ENCODE measurements at places on chromosomes 4 and X.

- no peak for ATAC-seq
Measured at GRCh38 chr4:38967260-38968095, 64.7 kb downstream of the TMEM156 start.

- no peak for ATAC-seq
Measured at GRCh38 chr4:152771741-152772533, 7.6 kb downstream of the TIGD4 start.

DNA sequence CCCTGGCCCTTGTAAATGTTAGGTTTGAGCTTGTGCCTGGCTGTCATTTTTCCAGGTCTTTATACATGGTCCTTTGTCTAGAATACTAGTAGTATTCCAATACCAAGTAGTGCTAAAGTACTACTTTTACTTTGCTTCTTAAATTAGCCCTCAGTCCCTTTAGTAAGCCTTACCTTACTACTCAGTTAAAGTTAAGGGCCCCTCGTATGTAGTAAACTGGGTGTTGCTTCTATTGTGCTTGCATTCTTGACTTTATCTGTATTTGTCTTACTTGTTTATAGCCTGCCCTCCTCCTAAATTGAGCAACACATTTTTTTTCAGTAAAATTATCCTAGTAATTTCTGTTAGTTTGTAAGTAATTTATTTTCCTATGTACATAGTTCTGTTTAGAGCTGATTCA lies 25.2 kb downstream of the CLCN3 start:
- ATAC-seq: no peak

DNA sequence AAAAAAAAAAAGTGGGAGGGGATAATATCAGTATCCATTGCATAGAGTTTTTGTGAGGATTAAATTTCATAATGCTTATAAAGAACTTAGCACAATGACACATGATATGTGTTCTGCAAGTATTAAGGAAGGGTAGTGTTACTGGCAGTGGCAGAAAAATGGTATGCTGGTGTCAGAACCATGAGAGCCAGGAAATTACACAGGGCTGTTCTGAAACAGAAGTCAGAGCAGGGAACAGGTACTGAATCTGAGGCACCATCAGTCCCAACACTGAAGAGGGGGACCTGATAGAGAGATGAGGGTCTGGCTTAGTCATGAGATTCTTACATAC lies 601.1 kb upstream of the GRIA3 start:
- no peak for ATAC-seq

- no peak for ATAC-seq
Measured at GRCh38 chr4:165059386-165059785, 5.7 kb downstream of the TRIM75 start.
